Right hindlimb (tissue), 1 donor: ENCODE measurements at places on chromosomes 16 and 17.
A peak's percentile ranks its signal among the peaks of the same experiment; 100 is the strongest.

GRCh38 chr16:53855511-53855910 is 151.6 kb downstream of the FTO start:
- DNase-seq, result no peak

DNA sequence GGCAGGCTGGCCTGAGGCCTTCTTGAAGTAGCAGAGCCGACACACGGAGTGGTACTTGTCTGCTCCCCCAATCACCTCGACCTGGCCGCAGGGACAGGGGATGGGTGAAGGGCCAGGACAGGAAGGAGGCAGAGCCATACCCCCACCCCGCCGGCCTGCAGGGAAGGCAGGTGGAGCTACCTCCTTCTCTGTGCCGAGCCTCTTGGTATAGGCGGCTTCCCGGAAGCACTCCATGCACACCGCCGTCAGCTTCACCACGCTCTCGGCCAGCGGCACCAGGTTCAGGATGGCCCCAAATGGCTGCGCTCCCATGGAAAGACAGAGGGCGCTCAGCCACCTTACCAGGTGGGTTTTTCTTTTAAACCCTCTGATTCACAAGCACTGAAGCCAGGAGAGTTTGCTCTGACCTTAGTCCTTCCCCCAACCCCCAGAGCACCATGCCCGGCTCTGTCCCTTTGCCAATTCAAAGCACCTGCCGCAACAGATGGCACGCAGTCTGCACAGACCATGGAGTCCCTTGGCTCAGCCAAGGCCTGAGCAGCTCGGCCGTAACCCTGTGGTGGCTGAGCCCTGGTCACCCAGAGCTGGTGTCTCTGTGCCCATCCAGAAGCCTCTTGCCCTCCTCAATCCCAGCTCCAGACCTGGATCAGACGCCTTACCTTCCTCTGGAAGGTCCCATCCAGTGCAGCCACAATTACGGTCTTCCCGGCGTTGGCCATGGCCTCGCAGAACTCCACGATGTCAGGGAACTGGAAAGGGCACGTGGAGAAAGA is 6.7 kb downstream of the SYNGR2 start:
- DNase-seq, result no peak

DNA sequence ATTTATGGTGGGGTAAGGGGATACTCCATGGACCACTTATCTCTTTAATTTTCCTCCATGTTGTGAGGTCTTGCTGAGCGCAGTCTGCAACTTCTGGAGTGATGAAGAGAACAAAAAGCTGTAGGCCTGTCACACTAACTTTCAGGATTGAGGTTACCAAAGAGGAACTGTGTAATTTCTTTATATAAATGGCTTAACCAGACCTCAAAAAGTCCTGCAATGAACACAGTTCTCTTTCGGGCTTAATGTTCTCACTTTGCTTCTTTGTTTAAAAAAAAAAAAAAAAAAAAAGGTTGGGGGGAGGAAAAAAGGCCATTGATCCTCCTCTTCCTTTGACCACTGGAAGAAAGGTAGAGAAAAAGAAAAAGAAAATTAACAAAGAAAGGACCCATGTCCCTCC is 86.8 kb upstream of the SOX9 start:
- DNase-seq, result no peak

GRCh38 chr17:64259922-64260321 is 3.1 kb downstream of the TEX2 start:
- DNase-seq, result no peak

DNA sequence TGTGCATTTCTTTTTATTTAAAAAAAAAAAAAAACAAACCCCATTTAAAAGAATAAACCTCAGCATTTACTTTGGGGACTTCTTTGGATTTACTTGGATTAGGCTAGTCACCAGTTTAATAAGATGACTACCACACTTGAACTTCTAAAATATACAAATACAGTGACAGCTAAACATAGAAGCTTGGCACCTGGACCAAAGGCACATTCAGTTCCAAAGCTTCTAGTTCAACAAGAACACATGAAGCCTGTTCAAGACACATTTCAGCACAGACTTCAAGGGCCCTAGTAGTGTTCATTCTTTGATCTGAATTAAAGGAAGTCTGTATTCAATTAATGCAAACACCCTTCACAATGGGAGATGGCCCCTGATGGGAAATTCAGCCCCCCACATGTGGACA is 11.6 kb upstream of the ROGDI start:
- DNase-seq, result no peak

GRCh38 chr17:183021-183420 is 1.6 kb upstream of the DOC2B start:
- DNase-seq, result no peak

- DNase-seq, result no peak
Measured at GRCh38 chr16:10138881-10139280, 43.3 kb downstream of the GRIN2A start.

DNA sequence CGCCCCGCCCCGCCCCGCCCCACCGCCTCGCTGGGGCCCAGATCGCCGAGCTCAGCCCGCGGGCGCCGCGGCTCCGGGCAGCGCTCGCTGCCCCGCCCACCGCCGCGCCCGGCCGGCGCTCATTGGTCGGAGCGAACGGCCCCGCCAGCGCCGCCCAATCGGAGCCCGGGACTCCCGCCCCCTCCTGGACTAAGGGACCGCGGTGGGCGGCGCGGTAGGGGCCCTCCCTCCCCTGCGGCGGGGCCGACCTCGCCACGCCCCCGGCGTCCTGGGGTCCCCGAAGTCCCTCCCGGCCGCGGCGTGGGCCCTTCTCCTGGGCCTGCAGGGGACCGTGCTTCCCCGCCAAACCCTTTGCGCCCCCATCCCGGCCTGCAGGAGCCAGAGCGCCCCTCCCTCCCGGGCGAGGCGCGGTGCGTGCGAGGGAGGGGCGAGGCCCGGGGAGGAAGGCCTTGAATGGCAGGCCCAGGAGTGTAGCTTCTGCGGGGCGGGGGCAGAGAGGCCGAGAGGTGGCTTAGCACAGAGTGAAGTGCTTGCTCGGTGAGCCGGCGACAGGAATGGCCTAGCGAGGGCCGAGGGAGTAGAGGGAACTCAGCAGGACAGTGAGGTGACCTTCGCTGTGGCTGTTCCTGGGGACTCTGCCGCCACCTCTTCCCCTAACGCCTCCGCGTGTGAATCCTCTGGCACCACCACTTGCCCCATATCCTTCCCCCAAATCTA is at the start of gene CAMKK1:
CAMKK1 (minus strand) TSS at position 51 of the 717 bp plus-strand sequence. CDS start 7,366 bp downstream, outside the sequence.
- DNase-seq, result peak; percentile 92

GRCh38 chr16:19001788-19002187 is 18.1 kb downstream of the TMC7 start:
- no peak for DNase-seq

DNA sequence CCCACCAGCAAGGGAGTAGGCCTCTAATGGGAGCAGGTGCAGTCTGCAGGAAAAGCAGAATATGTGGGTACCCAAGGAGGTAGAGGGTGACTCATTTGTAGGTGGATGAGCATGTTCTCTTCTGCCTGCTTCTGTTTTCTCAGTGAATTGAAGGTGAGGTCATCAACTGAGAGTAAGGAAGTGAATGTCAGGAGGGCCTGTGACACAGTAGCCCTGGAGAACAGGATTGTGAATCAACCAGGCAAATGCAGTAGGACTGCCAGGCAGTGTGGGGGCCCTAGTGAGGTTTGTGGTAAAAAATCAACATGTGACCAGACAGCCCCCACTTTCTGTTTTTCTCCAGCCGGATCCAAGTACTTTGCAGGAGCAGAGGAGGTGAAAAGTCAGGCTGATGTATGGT is 150.5 kb upstream of the SOX9 start:
- DNase-seq, result no peak

GRCh38 chr17:66476014-66476413 is 173.6 kb downstream of the PRKCA start:
- DNase-seq, result no peak

DNA sequence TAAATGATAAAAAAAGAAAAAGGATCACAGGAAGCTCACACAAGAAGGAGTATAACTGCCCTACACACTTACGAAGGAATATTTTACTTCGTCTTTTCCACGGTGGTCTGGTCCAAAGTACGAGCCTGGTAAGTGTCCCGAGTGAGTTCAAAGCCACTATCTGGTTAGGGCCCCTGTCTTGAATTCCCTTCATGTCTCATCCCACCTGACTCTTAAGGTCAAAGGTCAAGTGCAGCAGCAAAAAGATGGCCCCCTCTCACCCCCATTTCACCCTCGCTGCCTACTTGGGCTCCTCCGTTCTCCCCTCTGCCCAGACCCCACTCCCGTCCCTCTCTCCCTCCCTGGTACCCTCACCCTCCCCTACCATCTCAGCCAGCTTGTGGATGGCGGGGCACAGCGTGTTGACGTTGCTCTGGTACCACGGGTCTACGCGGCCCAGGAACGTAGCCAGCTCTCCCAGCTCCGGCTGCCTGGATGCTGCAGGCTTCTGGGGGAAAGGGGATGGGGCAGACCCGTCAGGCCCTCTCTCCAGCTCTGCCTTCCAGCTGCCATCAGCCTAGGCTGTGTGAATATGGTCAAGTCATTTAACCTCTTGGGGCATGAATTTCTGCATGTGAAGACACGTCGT is 27.8 kb upstream of the MFSD6L start:
- DNase-seq, result no peak

DNA sequence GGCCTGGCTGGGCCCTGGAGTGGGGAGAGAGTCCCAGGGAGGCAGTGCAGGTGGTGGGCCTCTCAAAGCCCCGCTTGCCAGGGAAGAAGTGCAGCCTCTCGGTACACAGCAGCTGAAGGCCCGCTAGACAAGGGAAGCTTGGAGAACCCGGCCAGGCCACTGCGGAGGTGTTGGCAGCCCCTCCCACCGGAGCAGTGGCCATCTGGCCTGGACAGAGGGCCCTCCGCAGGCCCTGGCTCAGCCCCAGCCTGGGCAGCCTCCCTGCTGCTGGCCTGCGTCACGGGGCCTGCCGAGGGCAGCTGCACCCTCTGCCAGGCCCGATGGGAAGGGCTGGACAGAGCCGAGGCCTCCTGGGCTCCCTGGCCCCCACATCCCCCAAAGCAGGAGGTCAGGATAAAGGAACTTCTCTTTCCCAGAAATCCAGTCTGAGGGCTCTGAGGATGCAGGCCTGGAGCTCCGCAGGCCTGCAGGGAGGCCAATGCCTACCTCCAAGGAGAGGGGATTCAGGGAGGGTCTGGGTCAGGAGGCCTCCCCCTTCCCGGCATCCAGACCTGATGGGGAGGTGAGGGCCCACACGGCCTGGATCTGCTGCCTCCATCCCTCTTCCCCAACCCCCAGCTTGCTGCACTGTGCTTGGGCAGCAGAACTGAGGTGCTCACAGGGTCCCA is 4.3 kb downstream of the SPPL2C start:
- DNase-seq, result no peak

DNA sequence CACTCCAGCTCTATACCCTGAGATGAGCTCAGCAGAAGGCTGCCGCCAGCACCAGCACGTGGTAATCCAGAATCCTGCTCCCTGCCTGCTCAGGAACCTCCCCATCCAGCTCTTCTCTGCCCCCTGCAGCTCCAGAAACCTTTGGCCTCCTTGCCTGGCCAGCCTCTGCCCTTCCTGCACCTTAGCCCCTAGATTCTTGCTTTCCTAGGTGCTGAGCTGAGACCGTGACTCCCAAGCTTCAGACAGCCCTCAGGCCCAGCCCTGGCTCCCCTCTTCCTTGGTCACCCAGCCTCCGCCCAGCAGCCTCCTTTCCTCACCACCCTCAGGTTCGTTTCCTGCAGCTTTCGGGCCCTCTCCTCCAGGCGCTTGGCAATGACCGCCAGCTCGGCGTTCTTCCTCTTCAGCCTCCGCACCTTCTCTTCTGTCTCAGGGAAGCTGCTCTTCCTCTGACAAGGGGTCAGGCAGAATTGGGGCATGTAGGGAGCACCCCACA is 2.6 kb downstream of the TSPOAP1 start:
- no peak for DNase-seq

GRCh38 chr17:58587713-58588117 is 73.3 kb upstream of the MTMR4 start:
- peak; percentile 66 for DNase-seq

GRCh38 chr16:50441486-50442157 is 72.8 kb upstream of the BRD7 start:
- no peak for DNase-seq

- DNase-seq, result no peak
Measured at GRCh38 chr17:745406-745805, 6.7 kb downstream of the GEMIN4 start.

- no peak for DNase-seq
Measured at GRCh38 chr17:60901242-60901641, 223.6 kb downstream of the BCAS3 start.
